ENCODE measurements at places on chromosomes 6 and 20. TPM values are rescaled to one million over a fixed set of nuclear protein-coding genes. Genes with fewer than 3 reads are reported as not detected.
A peak's percentile ranks its signal among the peaks of the same experiment; 100 is the strongest.

Gene EPHA7
- 0.29 TPM for polyA plus RNA-seq

DNA sequence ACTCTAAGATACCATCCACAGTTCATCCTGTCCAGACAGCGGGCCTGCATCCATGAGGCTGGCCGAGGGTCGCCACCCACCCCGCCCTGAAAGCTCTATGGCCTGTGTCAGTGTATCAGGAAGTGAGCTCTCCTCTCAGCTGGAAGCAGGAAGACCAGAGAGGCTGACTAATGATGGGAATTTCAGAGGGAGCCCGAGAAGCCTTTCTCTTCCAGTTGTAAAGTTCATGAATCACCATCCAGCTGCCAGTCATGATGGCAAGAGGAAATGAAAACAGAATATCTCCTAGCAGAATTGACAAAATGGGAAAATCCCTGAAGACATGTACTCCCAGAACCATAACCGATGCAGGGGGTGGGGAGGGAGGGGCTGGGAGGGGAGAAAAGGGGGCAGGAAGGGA, 109.6 kb upstream of the RPS6KA2 start:
- peak; percentile 28 for DNase-seq

DNA sequence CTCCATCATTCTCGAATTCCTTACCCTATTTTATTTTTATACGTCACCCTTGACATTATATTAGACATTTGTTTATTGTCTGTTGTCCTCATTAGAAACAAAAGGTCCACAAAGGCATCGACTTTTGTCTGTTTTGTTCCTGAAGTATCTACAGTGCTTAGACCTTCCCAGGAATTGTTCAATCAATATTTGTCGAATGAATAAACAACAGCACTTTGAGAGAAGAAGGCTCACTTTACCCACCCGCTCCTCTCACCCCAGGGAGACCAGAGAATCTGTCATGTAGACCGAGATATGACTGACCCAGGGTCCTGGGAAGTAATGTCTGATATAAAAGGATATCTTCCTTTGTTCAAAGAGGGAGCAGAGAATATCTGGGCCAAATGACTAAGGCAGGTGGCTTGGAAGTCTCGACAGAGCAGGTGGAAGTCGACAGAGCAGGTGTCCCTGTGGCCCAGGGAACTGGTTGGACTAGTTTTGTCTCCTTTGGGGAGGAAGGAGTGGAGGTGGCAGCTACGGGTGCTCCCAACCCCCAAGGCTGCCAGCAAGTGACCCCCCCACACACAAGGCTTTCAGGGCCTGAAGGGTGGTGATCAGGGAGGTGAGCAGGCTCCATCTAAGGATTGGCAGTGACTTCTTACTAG, 14.8 kb upstream of the CHMP4B start:
- DNase-seq, result no peak

DNA sequence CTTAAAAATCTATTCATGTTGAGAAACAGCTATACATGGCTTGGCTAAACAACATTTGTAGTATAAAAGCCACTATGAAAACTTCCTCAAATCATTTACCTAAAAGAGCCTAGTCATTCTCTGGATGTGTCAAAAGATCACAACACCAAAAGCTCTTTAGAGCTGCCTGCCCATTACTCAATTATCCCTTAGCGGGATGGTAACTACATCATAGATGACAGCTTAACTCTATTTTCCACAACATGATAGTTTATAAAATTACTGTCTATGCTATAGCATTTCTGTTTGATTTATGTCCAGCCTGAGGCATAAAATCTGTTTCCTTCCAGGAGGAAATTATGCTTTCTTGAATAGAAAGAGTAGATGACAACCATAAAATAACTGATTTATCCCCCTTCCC, 777.6 kb upstream of the HS3ST5 start:
- DNase-seq, result no peak
